Esophagus squamous epithelium (tissue), 5 donors: ENCODE measurements at places on chromosomes 3 and 15.

GRCh38 chr3:152452318-152452717 is 183.6 kb downstream of the MBNL1 start:
- no peak for DNase-seq

DNA sequence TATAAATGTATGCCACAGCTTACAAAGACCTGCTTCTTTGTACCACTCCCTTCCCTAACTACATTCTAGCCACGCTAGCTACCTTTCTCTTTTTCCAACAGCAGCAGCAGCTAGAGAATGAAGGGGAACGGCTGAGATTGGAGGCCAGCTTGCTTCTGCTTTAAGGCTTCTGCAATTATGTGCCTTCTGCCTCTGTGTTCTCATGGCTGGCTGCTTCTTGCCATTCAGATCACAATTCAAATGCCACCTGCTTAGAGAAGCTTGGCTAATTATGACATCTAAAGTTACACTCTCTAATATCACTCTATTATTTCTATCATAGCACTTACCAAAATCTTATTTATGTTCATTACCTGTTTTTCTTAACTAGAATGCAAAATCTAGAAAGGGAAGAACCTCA is 95.2 kb downstream of the RYK start:
- DNase-seq: no peak

DNA sequence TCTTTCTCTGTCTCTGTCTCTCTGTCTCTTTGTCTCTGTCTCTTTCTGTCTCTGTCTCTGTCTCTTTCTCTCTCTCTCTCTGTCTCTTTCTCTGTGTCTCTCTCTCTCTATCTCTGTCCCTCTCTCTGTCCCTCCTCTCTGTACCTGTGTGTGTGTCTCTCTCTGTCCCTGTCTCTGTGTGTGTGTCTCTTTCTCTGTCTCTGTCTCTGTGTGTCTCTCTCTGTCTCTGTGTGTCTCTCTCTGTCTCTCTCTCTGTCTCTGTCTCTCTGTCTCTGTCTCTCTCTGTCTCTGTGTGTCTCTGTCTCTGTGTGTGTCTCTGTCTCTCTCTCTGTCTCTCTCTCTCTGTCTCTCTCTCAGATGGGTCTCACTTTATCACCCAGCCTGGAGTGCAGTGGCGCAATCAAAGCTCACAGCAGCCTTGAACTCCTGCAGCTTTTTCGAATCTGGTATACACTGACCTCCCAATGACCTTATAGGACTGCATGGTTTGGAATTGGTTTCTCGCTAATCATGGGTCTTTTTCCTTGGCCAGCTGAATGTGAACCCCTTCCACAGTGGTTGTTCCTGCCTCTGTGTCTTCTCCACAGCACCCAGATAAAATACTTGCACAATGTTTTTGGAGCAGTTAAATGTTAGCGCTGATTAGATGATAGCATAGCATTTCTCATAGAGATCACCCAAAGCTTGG is 102.6 kb upstream of the KLHL25 start:
- DNase-seq: no peak

DNA sequence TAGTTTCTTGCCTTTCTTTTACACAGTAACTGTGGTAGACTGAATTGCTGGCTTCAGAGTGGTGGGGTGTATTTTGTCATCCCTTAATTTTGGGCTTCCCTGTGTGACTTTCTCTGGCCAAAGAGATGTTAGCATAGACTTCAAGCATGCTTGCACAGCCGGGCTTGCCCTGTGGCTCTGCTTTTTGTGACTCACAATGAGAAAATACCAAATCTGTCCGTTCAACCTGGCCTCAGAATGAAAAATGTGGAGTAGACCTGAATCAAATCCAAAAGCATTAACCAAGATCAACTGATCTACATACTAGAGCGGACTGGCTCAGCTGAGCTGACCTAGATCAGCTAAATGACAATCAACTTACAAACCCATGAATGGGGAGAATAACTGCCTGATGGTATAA is 51.4 kb downstream of the PLAAT1 start:
- no peak for DNase-seq

DNA sequence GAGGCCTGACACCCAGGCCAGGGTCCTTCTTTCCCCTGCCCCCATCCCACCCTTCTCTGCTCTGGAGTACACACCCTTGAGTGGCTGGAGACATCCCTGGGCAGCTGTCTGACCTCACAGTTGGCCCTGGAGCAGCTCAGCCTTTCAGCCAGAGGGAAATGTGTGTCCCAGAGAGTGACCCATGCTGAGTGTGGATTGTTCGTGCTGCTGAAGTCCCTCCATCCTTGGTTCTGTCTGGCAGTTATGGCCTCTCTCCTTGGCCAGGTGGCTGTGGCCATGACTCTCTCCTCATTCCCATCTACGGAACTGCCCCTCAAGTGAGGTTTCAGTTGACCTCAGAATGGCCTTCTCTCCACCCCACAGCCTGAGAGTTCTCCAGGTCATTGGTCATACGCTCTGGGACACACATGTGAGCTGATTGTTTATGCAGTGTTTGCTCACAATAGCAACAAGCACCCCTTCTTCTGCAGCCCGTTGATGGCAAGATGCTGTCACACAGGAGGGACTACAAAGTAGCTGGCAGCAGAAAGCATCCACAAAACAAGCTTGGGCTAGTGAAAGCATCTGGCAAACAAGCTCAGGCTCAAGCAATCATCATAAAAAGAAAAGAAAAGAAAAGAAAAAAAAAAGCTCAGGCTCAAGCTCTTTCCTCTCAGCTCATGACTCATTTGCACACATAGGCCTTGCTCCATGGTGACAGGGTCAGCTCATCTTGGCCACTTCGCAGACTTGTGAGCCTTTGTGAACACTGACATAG is 55.3 kb upstream of the ITGA11 start:
- no peak for DNase-seq

GRCh38 chr3:64382153-64382552 is 156.9 kb upstream of the PRICKLE2 start:
- DNase-seq: no peak

GRCh38 chr3:157631478-157631877 is 128.3 kb upstream of the VEPH1 start:
- no peak for DNase-seq
